ENCODE measurements at places on chromosomes 4 and X.

DNA sequence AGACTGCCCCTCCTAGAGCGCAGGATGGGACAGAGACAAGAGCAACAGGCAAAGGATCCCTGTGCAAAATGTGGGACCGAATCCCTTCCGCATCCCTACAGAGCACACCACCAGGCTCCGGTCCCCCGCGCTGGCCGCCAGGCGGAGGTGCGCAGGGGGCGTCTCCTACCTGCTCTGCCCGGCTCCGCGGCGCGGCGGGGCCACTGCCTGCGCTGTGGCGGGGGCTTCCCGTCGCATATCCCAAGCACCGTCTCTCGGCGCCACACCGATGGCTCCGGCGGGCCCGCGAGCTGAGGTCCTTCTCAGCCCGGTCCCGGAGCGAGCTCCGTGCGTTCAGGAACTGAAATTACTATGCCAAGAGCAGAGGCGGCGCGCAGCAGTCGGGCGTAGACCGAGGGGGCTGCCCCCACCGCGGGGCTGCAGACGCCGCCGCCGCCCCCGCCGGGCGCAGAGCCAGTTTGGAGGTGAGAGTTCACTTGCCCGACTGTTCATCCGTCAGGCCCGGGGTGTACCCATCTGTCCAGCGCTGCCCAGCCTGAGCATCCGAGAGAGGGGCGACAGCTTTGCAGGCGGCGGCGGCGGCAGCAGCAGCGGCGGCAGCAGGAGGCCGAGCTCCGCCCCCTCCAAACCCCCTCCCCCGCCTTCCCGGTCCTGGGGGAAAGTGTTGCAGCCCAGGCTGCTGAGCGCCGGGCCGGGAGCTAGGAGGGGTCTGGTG lies at the start of gene GPRIN3:
TSS of gene GPRIN3 (minus strand) at position 355 of the 715 bp plus-strand sequence. CDS start 57,690 bp downstream, outside the sequence.
- peak; percentile 58 for DNase-seq

DNA sequence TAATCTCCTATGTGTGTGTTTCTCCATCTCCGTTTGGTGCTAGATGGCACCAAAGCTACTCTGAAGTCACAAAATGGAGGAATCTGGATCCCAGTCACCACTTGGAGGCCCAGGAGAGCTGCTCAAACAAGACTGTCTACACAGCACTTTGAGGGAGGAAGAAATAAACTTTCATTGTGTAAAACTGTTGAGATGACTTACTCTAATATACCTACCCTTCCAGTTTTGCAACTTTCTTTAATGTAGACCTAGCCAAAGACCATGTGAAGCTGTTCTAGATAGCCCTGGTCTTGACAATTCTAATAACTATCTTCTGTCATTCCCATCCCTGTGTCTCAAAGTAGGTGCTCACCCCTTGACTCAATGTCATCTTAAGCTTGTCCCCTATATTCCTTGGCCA lies 52.8 kb upstream of the TAB3 start:
- no peak for DNase-seq

- no peak for DNase-seq
These were observed 17.2 kb upstream of the GPR173 start for GRCh38 chrX:53031380-53031779.

- peak; percentile 1 for DNase-seq
These were observed 117.1 kb upstream of the BMP3 start for GRCh38 chr4:80913381-80913780.

DNA sequence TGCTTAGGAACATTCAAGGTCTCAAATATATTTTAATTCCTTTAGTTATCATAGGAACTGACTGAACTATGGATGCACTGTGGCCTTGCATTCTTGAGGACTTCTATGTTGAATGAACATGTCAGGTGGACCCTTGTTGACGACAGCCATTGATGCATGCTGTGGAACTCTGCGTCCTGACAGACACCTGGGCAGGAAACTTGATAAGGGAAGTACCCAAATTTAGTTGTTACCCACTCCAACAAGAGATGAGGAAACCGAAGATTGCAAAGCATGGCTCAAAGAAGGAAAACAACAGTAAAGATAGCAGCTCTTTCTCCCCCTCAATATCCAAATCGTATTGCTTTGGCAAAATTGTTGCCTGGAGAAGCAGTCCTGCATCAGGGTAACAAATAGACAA lies 540.0 kb upstream of the NR3C2 start:
- no peak for DNase-seq

- DNase-seq: no peak
These were observed 207.8 kb downstream of the NPFFR2 start for GRCh38 chr4:72239487-72240116.

- DNase-seq: no peak
These were observed 17.0 kb downstream of the LAMP2 start for GRCh38 chrX:120452131-120452530.

GRCh38 chrX:9693307-9694001 lies 72.2 kb downstream of the GPR143 start:
- DNase-seq: no peak

DNA sequence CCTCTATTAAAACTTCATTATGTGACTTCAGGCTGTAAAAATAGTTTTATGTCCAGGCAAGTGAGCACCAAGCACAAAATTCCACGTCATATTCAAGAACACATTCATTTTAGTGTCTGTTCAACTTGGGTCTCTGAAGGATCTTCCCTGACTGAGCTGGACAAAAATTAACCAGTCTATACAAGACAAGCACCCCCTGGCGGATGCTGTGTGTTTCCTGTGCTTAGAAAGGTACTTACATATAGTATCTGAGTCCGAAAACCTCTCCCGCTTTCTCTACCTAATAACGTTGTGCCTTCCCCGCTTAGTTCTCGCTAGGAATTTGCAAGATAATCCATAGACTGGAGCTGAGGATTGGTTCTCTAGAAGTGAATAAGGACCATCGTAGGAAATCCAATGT lies 2214.5 kb upstream of the TENM3 start:
- no peak for DNase-seq

DNA sequence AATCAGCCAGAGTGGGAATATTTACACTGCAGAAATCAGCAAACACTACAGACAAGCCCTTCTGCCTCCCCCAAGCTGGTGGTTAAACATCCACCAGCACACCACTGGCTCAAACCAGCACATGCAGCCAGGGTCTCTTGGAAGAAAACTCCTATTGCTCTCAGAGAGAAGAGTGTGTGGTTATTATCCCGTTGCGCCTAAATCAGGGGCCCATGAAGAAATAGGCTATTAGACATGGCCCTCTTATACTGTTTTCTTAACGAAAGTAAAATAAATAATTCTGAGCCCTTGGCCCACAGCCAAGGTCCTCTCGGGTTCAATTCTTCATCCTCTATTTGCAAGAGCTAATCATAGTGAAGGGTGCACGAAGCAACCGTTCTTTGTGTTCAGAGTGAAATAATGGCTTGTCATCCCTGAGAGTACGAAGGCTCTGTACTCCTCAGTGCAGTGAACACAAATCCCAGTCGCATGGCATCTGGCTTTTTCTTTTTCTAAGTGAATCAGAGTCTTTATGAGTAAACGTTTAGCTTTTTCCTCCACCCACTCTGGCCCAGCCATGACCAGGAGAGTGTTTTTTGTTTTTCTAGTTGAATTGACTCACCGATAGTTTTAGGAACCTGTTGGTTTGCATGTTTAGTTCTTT lies 33.4 kb upstream of the RBM47 start:
- peak; percentile 34 for DNase-seq

- no peak for DNase-seq
These were observed 47.8 kb upstream of the CAMK2D start for GRCh38 chr4:113809311-113809710.

GRCh38 chrX:118988911-118989310 lies 14.5 kb downstream of the LONRF3 start:
- no peak for DNase-seq

- DNase-seq: peak; percentile 10
These were observed 55.0 kb upstream of the BMP2K start for GRCh38 chr4:78720994-78721677.

DNA sequence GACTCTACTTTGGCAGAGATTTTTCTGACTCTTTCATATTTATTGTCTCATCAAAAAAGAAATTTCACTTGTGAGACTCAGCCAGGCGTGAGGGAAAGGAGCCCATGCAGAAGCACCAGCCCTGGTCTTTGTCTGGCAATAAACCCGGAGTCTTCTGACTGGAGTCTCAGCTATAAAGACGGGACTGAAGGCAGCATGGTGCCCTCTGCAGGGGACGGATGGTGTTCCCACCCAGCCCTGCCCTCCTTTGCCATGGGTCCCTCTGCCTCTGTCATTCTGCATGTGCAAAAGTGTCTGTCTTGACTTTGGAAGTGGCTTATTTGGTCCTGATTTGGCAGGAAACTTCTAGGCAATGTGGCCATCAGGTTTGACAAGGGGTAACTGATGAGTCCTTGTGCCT lies 14.2 kb downstream of the ZNF185 start:
- DNase-seq: no peak

DNA sequence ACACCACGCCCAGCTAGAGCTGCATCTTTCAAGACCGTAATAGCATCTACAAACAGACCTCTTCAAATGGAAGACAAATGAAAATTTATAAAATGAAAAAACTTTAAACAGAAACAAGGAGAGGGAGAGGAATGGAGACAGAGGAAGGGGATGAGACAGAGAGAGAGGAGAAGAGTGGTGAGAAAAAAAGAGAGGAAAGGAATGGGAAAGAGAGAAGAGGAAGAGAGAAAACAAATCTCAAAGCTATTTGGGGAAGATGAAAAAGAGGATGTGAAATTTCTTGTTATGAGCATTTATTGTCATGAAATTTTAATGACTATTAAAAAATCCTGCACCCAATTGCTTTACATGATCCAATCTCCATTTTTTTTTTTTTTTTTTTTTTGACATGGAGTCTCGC lies 726.9 kb downstream of the GRID2 start:
- DNase-seq: no peak

DNA sequence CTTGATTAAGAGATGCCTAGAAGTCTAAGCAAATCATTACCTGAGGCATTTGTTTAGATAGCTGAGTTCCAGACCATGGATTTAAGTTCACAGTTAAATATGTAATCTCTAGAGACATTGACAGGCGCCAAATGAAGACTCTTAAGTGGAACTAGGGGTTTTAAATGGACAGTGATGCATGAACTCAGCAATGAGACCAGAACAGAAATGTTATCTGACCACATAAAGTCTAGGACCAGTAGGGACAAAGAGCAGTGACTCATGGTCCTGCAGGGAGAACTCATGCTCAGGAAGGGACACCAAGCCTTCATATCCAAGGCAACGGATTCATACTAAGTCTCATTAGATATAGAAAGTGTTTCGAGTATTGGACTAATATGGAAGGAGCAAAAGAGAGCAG lies 152.3 kb downstream of the PPARGC1A start:
- DNase-seq: no peak

- no peak for DNase-seq
These were observed 197.6 kb downstream of the SCFD2 start for GRCh38 chr4:53168228-53168627.

- no peak for DNase-seq
These were observed 43.2 kb downstream of the ZBTB49 start for GRCh38 chr4:4333265-4333706.

DNA sequence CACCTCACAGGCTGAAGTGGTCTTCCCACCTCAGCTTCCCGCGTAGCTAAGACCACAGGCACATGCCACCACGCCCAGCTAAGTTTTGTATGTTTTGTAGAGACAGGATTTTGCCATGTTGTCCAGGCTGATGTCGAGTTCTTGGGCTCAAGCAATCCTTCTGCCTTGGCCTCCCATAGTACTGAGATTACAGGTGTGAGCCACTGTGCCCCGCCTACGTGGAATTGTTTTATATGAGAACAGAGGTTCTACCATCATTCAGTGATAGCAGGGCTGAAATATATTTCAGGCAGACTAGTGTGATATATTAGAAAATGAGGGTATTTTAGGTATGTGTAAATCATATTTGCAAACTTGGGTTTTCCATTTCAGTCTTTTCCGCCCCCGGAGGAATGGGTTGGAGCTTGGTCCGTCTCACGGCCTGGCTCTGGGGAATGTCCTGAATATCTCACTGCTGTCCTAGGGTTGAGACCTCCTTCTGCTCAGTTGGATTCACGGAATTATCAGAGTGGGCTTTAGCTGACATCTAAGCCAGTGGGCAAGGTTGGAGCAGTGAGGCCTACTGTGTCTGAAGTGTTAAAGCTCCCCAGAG lies 19.9 kb downstream of the NSD2 start:
- no peak for DNase-seq

- DNase-seq: no peak
These were observed 18.7 kb upstream of the GABRB1 start for GRCh38 chr4:47012676-47013075.

- DNase-seq: no peak
These were observed 457 bp upstream of the RAB9A start for GRCh38 chrX:13688384-13688957.

DNA sequence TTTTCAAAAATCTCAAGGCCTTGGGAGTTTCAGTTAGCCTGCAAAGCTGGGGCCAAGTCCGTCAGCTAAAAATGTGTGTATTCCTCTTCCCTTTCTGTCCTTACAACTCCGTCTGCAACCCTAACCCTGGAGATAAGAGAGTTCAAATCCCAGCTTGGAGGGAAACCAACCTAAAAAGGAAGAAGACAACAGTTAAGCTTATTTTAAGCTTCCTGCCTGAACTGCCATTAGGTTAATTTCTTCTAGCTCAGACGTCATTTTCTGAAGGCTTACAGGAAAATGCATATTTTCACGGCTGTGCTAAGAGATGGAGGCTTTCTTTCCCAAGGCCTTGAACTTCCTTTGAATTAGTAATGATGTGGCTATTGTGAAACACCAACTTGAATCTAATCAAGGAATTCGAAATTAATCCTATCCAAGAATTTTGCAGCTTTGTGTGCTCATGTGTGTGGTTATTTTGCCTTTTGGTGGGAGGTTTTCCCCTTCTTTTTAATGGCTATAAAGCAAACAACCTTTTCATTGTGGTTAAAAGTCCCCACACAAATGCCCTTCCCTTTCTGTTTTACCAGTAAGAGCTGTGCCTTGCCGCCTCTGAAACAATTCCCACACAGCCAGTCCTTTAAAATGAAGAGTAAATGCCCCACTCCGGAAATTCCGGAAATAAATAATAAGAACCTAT lies 103.5 kb downstream of the IRF2 start:
- no peak for DNase-seq

- no peak for DNase-seq
These were observed 8.5 kb downstream of the RAB9A start for GRCh38 chrX:13697455-13697854.

- DNase-seq: no peak
These were observed 5.8 kb upstream of the TET2 start for GRCh38 chr4:105140684-105141490.

- DNase-seq: no peak
These were observed 66.3 kb downstream of the N4BP2 start for GRCh38 chr4:40122941-40123340.

- peak; percentile 23 for DNase-seq
These were observed 45.8 kb downstream of the BCORL1 start for GRCh38 chrX:130028196-130028595.

GRCh38 chr4:139514382-139515059 lies 41.5 kb downstream of the SETD7 start:
- no peak for DNase-seq

DNA sequence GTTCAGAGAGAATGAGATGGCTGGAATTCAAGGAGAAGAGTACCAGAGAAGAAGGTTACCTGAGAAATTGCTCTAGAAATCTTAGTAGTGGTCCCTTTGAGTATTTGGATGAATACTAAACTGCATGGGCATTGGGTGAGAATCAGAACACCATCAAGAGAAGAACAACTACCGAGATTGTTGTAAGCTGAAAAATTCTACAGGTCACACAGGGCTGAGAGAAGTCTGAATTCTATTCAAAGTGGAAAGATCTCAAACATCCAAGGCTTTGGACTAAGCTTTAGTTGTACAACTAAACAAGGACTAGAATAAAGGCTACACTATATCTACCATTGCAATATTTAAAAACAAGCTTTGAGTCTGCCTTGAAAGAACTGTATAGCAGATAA lies 40.8 kb downstream of the LRBA start:
- DNase-seq: no peak

- no peak for DNase-seq
These were observed 105.3 kb downstream of the AASDH start for GRCh38 chr4:56282004-56282403.

GRCh38 chr4:19739101-19739651 lies 512.5 kb upstream of the SLIT2 start:
- no peak for DNase-seq
